ENCODE measurements at places on chromosomes 3 and 15.

DNA sequence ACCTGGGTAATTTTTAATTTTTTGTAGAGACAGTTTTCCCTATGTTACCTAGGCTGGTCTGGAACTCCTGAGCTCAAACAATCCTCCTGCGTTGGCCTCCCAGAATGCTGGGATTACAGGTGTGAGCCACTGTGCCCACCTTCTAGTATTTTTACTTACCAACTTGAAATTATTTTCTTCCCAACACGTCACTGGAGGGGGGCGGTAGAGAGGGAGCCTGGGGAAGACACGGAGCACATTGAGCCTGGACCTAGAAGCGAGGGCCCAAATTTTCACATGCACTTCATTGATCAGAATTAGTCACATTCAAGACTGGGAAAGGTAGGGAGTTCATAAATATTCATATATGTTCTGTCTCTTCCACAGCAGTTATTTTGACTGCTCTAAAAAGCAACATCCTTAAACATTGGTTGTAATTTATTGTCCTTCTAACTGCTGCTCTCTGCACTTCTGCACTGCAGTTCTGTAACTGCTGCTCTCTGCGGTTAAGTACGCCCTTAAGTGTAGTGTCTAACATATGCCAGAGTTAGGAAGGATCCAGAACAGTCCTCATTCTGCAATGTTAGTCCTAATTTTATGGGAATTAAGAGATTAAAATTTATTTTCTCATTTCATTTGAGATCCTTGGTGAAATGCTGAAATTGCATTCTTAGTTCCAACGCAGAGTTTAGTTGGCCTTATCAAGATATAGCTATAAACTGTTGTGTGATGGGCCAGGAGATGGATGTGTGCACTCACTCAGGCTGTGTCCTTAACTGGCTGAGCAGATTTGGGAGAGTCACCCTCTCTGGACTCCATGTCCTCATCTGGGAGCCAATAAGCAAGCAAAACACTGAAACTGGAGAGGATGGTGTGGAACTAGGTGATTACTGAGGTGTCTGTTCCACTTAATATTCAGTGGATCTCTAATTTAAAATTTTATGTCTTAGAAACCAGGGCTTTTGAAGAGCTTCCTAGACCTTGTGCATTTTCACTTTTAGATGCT lies 98.2 kb downstream of the STRIT1 start:
- DNase-seq = no peak

- peak; percentile 69 for DNase-seq
Measured at GRCh38 chr3:29525254-29525881, 244.5 kb downstream of the RBMS3 start.

DNA sequence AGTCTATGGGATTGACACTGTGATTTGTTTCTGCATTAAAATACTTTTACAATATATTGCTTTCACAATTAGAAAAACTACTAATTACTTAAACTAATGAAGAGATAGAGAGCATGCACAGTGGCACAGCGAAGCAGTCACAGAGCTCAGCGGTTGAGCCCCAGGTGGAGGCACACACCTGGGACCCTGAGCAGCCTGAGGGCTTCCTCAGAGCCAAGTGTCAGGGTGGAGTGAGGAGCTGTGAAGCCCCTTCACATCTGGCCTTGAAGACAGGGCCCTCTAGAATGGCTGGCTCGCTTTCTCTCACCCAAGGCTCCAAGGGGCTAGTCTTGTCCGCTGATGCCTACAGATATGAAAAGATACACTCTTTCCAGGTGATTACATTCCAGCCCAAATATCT lies 287.7 kb downstream of the ZNF385D start:
- DNase-seq = no peak

DNA sequence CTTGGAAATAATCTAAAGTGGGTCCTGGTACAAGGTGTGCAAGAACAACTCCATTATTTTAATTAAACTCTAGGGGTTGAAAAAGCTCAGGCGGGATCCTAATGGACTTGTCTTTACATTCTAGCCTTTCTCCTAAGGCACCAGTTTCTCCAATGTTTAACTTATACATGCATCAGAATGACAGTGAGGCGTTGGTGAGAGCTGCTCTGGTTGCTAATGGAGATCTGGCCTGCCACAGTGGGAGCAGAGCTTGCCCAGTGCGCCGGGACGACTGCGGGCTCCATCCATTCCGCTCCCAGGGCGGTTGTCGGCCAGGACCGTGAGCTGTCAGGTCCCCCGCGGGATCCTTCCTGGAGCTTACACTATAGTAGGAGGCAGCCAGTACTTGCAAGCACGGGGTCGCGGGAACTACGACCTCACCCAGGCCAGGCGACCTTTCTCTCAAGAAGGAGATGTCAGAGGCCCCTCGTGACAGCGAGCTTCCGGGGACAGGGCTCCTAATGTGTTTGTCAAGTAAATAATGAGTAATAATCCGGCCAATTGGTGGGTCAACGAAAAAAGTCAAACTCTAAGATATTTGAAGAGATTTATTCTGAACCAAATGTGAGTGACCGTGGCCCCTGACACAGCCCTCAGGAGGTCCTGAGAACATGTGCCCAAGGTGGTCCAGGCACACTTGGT lies 991 bp upstream of the HIGD1A start:
- DNase-seq = no peak

DNA sequence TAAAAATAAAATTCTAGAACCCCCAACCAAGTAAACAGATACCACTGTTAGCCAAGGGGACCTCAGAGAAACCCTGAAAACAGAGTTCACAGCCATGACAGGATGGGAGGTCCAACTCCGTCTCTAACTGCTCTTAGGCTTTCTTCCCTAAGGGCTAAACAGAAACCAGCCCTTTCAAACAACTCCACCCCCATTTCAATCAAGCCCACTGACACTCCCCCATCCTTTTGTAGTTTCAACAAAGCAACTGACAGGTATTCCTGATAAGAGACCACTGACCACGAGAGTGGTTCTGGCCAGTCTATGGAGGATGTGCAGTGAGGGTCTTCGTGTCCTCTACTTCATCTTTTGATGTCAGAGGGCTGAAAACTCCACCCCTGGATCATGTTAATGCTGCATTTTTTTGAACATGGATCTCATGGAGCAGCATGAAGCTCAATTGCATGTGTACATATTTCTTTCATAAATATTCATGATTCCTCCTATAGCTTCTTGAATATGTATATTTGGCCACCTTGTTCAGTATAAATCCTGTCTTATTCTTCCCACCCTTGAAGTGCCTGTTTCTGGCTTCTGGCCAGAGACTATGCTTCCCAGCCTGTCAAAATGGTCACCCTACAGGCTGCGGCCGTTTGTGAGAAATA lies 222.6 kb downstream of the OSBPL10 start:
- DNase-seq = no peak

DNA sequence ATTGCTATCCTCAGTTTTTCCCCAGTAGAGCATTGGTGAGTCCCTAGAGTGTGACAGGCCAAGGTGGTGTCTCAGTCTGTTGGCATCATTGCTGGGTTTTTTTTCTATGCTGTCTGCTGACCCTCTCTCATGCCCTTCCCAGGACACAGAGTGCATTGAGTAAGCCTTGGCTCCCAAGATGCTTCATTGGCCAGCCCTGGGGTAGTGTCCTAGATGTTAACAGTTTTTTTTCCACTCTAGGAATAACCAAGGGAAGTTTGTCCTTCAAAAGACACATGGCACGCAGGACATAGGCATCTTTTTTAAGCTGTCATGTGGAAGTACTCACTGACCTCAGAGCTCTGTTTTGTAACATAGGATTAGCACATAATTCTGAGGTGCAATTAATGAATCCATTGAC lies 19.5 kb downstream of the ADAMTSL3 start:
- no peak for DNase-seq

DNA sequence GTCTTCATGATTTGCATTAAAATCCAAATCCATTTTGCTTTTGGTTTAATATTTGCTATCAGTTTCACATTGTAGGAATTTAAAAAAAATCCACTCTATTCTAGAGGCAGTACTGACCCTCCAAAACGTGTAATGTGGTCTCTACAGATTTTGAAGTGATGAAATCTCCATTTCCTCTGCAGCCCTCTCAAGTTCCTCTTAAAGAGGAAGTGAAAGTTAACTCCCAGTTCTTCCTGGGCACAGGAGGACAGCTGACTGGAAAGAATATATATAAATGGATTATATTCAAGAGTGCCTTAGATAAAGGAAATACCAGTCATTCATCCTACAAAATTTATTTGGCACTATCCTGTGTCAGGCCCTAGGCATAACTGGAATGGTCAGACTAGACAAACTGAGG lies 83.5 kb upstream of the PLCL2 start:
- no peak for DNase-seq

DNA sequence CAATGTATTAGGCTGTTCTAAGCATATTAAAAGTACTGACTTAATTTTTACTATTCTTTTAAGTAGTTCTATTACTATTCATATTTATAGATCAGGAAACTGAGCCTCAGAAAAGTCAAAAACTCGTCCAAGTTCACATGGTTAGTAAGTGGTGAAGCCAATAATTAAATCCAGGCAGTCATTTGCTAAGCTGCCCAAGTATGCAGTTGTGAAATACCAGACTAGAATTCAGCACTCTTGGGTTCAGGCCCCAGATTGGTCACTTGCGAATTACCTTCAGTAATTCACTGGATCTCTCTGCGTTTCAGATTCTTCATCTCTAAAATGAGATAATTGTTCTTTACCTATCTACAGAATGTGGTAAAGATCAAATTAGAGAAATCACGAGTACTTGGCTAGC lies 161.9 kb upstream of the CADPS start:
- DNase-seq = no peak

DNA sequence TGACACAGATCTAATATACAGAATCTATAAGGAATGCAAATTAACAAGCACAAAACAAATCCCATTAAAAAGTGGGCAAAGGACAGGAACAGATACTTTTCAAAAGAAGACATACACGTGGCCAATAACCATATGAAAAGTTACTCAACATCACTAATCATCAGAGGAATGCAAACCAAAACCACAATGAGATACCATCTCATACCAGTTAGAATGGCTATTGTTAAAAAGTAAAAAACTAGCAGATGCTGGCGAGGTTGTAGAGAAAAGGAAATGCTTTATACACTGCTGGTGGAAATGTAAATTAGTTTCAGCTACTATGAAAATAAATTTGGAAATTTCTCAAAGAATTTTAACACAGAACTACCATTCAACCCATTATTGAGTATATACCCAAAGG lies 50.7 kb downstream of the ADAMTS17 start:
- no peak for DNase-seq

DNA sequence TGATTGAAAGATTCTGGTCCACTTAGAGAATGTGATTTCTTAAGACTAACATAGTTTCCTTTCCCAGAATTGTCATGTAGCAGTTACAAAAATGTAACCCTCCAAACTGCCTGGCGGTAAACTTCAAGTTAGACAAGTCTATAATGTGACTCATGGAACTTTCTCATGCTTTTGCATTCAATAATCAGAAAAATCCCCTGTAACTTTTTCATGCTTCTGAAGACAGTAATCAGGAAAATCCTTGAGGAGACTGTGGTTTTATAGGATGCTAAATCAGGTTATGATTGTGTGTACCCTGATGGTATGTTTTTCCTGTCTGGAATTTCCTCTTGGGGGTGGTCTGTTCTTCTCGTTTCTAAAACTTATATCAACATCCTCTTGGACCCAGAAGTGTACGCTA lies 74.0 kb upstream of the RARB start:
- no peak for DNase-seq

DNA sequence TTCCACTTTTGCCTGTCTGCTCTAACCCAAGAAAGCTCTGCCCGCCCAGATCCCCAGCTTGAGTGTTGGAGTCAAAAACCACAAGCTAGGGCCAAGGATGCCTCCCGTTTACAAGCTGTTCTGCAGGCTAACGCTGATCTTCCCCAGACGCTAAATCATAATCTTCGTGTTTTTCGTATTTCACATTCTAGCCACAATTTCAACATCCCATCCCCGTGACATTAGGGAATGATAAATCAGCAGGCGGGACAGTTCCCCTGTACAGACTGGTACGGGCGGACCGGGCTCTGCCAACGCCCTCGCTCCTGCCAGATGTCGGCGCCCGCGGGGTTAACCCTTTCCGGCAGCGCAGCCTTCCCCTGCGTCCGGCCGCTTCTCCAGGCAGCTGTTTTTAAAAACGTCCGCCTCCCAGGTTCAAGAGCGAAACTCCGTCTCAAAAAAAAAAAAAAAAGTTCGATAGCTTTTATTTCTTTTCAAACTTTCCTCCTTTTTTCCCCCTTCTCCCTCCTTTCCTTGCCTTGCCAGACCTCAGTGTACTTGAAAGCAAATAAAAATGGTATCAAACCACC lies 81.0 kb upstream of the BNC1 start:
- peak; percentile 21 for DNase-seq

GRCh38 chr15:28023422-28023821 lies 75.7 kb downstream of the OCA2 start:
- DNase-seq = no peak

GRCh38 chr3:46208167-46208704 lies at the start of gene CCR1:
CCR1 (minus strand) TSS chr3:46208313; CDS start chr3:46204313, 4,000 bp downstream.
- peak; percentile 12 for DNase-seq

GRCh38 chr3:63951492-63952247 lies 39.5 kb upstream of the SCAANT1 start:
- DNase-seq = no peak

DNA sequence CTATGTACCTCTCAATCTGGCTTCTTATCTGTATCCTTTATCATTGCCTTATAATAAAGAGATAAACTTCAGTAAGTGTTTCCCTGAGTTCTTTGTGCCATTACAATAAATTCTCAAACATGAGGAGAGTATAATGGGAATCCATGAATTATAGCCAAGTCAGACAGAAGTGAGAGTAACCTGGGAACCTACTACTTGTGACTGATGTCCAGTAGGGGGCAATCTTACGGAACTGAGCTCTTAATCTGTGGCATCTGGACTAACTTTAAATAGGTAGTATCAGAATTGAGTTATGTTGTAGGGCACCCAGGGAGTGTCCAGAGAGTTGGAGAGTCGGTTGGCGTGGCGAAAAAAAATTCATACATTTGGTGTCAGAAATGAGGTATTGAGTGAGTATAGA lies 542.6 kb downstream of the ZBBX start:
- no peak for DNase-seq

- peak; percentile 72 for DNase-seq
Measured at GRCh38 chr3:66144568-66145407, 76.0 kb upstream of the SLC25A26 start.

GRCh38 chr3:63324621-63325020 lies 46.5 kb downstream of the SYNPR start:
- no peak for DNase-seq

DNA sequence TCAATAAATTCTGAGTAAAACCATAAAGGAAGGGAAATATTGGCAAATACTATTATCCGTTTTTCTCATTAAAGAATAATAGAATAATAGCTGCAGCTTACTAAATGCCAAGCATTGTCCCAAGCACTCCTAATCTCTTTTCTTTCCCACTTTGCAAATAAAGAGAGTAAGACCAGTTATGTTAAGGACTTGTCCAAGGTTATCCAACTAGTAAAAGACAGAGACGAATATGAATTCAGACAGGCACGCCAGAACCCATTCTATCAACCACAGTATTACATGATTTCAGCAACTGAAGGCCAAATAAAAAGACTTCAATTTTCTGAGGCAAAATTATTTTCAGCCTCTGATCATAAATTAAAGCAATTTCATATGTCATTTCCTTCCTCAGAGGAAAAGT lies 235.5 kb downstream of the STAG1 start:
- DNase-seq = no peak

DNA sequence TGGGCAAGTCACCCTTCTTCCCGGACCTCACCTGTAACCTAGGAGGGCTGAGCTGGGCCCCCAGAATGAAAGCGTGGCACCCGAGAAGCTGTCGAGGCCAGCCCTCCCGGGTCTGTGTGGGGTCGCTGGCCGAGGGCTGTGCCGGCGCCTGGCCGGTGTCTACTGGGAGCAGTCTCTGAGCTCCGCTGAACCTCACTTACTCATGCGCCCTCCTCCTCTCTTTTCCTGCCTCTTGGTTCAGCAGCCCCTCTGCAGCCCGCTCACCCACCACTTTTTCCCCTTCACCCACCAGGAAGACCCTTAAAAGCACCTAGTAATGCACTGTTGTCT lies 419 bp downstream of the HYKK start:
- no peak for DNase-seq

All from renal pelvis (tissue), 12 donors.